ENCODE measurements at places on chromosomes 11 and 22. TPM values are rescaled to one million over a fixed set of nuclear protein-coding genes. Genes with fewer than 3 reads are reported as not detected.

DNA sequence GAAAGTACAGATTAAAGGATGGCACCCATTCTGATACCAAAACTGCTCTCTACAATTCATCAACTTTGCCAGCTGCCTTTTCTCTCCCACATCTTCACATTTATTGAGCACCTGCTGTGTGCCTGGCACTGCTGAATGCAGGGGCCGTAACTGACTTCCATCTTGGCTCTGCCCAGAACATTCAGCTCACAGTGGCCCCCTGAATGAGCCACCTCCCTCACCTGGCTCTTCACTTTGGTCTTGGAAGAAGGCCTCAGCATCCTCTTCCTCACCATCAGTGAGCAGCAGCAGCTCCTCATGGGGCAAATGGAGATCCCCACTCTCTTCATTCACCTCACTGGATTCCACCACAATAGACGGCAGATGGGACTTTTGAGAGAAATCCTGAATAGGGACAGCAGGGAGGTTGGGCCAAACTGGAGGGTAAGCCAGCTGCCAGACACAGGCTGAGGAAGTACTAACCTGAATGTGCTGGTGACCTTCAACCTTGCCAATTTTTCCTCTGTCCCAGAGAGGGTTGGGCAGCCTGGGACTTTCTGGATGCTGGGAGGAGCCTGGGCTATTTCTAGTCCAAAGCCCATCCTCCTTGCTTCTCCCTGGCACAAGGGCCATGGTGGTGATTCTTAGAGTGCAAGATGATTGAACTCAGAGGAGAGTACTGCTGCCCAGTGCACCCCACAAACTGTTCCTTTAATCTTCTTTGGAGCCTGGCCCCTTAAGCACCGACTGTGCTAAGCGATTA is 1.9 kb upstream of the UQCC3 start:
- no peak overlapping the region for H3K27ac ChIP-seq
- H3K4me1 ChIP-seq = peaks cover 30% of the 10 kb centered on the region
- H3K4me3 ChIP-seq = no peak overlapping the region
- no peaks in the 10 kb centered on the region for H3K27me3 ChIP-seq
- H3K36me3 ChIP-seq = no peaks in the 10 kb centered on the region
- no peak for DNase-seq

DNA sequence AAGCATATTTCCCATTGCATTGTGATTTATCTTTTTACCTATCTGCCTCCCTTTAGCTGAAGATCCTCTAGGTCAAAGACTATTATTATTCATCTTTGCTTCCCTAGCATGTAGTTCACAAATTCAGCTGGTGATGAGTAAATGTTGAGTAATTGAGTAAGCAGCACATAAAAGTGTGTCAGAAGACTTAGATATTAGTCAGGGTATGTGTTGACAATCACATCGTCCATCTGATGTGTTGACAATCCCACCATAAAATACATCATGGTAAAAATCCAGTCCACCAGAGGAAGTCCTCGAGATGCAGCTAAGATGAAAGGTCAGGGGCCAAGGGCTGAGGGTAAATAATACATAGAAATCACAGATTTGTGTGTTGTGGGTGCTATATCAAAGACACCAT is 22.9 kb upstream of the ABTB2 start:
- H3K4me3 ChIP-seq = no peak overlapping the region
- no peaks in the 10 kb centered on the region for H3K4me1 ChIP-seq
- no peak overlapping the region for H3K27ac ChIP-seq
- no peak for DNase-seq
- H3K36me3 ChIP-seq = no peaks in the 10 kb centered on the region

C11orf87 gene
- not detected for total RNA-seq

KRTAP5-7 gene
- total RNA-seq = 0.24 TPM

TTLL12 gene
- 26.4 TPM for total RNA-seq

All from left lung (tissue), 14 donors.